Ureter (tissue), 1 donor: ENCODE measurements at places on chromosomes 1 and 21. TPM values are rescaled to one million over a fixed set of nuclear protein-coding genes. Genes with fewer than 3 reads are reported as not detected.

DNA sequence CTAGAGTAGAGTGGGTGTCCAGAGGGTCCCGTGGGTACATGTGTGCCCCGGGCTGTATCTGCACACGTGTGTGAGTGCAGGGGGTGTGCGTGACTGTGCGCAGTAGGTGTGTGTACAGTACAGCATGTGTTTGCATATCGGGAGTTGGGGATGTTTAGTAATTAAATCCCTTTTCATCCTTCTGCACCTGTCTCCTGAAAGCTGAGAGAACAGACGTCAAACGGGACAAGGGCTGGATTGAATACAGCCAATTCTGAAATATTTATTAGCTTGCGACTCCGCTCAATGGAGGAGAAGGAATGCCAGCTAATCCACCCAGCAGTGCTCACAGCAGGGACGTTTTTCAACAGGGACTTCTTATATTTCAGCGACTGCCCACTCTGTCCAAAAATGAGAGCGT lies 44.7 kb upstream of the CASZ1 start:
- DNase-seq = no peak

DNA sequence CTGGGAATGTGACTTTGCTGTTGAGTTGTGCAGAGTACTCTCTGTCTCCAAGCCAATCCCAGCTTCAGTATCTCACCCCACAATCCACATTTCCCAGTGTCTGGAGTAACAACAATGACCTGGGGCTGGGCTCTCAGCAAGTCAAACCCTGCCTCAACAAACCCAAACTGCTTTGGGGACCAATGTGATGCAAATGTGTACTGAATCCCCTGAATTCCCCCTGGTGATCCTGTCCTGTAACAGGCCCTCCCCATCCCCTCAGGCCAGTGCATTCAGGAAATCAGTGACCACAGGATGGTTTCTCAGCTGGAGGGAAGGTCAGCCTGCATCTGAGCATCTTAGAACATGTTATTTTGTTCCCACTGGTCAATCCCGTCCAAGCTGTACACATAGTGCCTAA lies 36.7 kb upstream of the HAO2 start:
- DNase-seq = no peak

- no peak for DNase-seq
These were observed 401.1 kb upstream of the LYPLAL1 start for GRCh38 chr1:218772575-218772974.

DNA sequence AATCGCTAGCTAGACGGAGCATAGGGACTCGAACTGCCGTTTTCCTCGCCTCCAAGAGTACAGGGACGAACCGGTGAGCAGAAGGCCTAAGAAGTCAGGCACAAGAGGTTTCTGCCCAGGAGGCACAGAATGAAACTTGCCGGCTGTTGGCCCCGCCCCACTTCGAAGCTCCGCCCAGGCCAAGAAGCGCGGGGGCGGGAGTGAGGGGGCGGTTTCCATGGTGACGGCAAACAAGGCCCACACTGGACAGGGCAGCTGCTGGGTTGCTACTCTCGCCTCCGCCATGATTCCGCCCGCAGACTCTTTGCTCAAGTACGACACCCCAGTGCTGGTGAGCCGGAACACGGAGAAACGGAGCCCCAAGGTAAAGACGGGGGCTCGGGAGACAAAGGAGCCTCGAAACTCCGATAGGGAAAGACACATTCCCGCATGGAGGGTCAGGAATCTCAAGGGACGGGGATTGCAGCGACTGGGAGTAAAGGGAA lies at the start of gene DNALI1:
DNALI1 (plus strand) TSS at position 229 of the 485 bp plus-strand sequence; CDS start at position 284, 55 bp downstream.
- DNase-seq = peak; percentile 88

GRCh38 chr1:68319907-68320306 lies 87.6 kb upstream of the WLS start:
- DNase-seq = no peak

UBASH3A gene
- 1.4 TPM for total RNA-seq

DNA sequence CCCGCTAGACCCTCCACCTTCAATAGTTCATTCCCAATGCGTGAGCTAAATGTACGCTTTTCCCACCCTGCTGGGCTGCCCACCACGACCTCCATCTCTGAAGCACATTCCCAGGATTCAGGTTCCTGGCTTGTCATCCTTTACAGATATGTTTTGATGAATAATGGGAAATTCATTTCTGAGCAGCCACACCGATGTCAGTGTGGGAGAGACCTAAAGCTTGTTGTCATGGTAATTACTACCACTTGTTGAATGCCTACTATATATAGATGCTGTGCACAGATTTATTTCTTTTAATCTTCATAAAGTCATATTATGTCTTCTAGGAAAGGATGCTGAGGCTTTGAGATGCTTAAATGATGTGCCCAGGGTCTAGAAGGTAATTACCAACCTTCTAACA lies 8.0 kb downstream of the RCSD1 start:
- no peak for DNase-seq

KLF17 gene
- total RNA-seq = not detected

SH2D1B gene
- total RNA-seq = 0.16 TPM

MRPS6 gene
- total RNA-seq = 43.5 TPM

GRCh38 chr1:36729289-36729688 lies 246.6 kb upstream of the CSF3R start:
- no peak for DNase-seq

- no peak for DNase-seq
These were observed 3.1 kb downstream of the MCL1 start for GRCh38 chr1:150576367-150576711.

GRCh38 chr1:219523411-219523810 lies 89.5 kb downstream of the ZC3H11B start:
- DNase-seq = no peak

GRCh38 chr1:181090641-181091126 lies 2.2 kb downstream of the IER5 start:
- no peak for DNase-seq

DNA sequence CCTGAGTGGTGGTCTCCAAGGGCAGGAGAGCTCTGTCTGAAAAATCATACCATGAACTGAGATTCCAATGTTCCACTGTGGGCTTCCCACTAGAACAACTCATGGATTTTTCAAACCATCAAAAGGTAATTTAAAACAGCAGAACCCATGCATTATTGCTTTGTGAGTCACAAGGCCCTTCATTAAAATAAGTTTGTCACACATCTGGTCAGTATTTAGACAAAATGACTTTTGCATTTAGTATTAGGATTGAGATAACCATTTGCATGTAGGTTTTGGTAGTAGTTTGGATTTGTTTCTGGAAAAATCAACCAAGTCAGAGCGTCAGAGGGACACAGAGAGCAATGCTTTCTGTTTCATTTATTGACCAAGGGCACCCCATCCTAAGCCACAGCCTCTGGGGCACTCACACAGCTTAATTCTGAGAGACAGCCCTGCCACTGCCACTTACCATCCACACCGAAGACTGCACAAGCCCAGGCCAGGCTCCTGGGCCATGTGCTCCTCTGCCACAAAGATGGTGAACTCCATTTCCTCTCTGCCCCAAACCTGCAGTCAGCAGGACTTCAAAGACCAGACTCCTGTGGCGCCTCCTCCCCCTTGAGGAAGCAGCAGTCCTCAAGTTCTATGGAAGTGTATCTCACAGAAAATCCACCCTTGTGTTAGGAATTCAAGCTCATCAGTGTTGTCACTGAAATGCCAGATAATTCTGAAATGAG lies 132.6 kb upstream of the DUSP10 start:
- DNase-seq = no peak

- peak; percentile 86 for DNase-seq
These were observed 18.6 kb downstream of the KCNQ4 start for GRCh38 chr1:40802078-40802741.

DNA sequence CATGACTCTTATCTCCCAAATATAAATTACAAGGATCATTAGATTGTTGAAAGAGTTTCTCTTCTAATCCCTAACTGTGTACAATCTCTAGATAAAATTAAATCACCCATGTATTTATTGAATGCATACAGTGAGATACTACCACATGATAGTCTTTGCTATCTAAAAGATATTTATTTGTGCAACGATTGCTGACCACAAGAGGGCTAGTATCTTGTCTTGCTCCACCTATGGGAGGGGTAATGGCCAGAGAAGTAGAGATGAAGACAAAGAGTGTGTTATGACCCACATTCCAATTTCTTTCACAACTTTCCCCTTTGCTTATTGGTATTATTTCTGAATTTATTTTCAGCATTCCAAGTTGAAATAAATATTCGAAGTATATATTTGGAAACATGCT lies 13.7 kb downstream of the PYHIN1 start:
- no peak for DNase-seq

GRCh38 chr1:245263529-245264095 lies 108.8 kb downstream of the KIF26B start:
- DNase-seq = no peak

- no peak for DNase-seq
These were observed 23.8 kb downstream of the WNT3A start for GRCh38 chr1:228030451-228031201.

DUSP12 gene
- total RNA-seq = 21.9 TPM

- DNase-seq = no peak
These were observed 23.1 kb downstream of the SLC26A9 start for GRCh38 chr1:205920159-205920558.

GRCh38 chr1:107789817-107790524 lies 175.0 kb downstream of the VAV3 start:
- DNase-seq = no peak

GRCh38 chr1:49051647-49052046 lies 275.0 kb upstream of the BEND5 start:
- no peak for DNase-seq

- DNase-seq = no peak
These were observed 137.2 kb downstream of the DHRS3 start for GRCh38 chr1:12480748-12481362.

DNA sequence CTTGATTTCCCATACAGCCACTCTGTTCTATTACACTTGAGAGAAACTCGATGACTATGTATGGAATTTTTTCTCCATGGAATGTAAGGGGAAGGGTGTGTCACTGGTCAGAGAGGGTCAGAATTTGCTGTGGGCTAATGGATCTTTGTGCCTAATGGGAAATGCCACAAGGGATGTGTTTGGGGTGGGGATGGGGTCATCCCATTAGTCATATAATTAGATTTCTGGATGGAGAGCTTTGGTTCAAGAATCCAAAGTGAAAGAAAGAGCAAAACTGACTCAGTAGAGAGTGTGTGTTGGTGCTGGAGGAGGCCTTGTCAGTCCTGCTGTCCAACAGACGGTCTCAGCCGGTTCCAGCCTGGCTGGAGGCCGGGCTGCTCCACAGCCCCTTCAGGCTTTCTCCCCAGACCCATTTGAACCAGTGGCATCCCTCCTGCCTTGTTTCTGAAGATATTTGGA lies 86.4 kb downstream of the LAMC2 start:
- no peak for DNase-seq

TMEM200B gene
- 16.4 TPM for total RNA-seq

- DNase-seq = peak; percentile 13
These were observed 53.6 kb downstream of the IRF2BP2 start for GRCh38 chr1:234556245-234556943.

GRCh38 chr1:232105561-232105960 lies 479.0 kb downstream of the DISC1 start:
- no peak for DNase-seq

- DNase-seq = no peak
These were observed at the start of the genes LEPR and LEPROT for GRCh38 chr1:65420590-65421350. LEPR (plus strand) TSS chr1:65420668; CDS start chr1:65565566, 144,898 bp downstream. LEPROT (plus strand) TSS chr1:65420668; CDS start chr1:65420725, 57 bp downstream.

TNFRSF18 gene
- total RNA-seq = 3.3 TPM

DNA sequence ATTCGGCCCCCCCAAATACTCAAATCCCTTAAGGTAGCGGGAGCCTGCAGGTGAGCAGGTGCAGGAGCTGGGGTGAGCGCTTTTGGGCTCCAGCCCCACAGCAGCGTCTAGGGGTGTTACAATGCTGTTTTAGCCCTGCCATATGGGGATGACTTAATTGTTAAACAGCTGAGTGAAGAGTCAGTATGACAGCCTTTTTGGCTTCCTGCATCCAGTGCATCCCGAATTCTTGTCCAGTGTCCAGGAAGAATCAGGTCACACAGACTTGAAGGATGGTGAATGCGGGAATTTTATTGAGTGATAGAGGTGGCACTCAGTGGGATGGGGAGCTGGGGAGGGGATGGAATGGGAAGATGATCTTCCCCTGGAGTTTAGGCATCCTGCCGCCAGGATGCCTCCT lies 30.4 kb upstream of the HHAT start:
- no peak for DNase-seq

DNA sequence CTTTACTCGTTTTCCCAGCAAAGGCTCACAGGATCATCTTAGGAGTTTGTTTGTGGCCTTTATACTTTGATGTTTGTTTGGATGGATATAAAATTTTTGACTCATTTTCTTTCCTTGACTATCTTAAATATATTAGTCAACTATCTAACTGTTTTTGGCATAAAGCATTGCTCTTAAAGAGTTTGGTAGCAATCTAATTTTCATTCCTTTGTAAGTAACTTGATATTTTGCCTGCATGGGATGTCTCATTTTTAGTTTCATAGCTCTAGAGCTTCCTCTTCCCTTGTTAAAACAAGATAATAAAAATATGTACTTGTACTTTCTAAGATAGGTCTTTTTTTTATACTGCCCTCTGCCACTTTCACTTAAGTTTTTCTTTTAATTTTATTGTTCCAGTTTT lies 161.9 kb downstream of the MAGI3 start:
- no peak for DNase-seq

FCN3 gene
- total RNA-seq = 2.1 TPM

DNA sequence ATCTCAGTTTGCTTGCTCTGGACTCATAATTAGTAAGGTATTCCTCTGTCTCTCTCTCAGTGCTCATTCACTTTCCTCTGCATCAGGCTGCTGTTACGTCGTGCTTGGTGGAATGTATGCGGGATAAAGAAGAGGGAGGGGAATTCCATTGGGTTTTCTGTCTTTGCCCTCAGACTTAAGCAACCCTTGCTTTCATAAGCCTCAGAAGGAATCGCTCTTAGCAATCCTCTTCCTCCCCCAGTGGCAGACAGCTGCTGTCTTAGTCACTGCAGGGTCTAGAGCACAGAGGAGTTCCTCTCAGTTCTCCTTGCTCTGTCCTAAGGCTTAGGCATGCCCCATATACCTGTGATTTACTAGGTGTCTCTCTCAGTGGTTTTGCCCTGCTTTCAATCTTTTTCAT lies 19.1 kb upstream of the NTMT2 start:
- no peak for DNase-seq

DNA sequence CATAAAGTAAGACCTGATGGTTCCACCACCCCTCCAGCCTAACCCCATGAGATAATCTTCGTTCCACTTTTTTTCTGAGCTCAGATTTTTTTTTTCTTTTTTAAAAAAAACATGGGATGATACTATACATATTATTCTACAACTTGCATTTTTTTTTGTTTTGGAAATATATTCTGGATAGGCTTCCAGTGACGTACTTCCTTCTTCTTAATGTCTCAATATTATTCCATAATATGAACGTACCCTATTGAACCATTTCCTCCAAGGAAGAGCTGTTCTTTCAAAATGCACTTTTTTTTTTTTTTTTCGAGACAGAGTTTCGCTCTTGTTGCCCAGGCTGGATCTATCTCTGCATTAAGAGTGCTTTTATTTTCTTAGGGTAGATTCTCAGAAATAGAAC lies 1.5 kb downstream of the EDEM3 start:
- DNase-seq = no peak

- DNase-seq = no peak
These were observed 390.6 kb downstream of the KCTD3 start for GRCh38 chr1:215957663-215958062.

B4GALT3 gene
- 26.6 TPM for total RNA-seq

DPT gene
- 15.9 TPM for total RNA-seq
